ENCODE measurements at places on chromosomes 4 and X.

- no peak for DNase-seq
These were observed 451.5 kb upstream of the FAT1 start for GRCh38 chr4:187175197-187175596.

DNA sequence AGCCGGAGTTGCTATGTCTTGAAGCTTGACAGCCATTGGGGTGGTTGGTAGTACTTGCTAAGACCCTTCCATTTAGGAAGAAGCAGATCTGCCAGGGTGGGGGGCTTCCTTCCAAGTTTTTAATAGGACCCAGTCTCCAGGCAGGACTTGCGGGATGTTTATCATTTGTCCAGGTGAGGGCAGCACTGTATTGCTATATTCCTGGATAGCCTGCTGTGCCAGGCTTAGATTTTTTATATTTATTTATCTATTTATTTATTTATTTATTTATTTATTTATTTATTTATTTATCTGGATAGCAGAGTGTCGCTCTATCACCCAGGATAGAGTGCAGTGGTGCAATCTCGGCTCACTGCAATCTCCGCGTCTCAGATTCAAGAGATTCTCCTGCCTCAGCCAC is 87.4 kb upstream of the CT45A1 start:
- DNase-seq = no peak

DNA sequence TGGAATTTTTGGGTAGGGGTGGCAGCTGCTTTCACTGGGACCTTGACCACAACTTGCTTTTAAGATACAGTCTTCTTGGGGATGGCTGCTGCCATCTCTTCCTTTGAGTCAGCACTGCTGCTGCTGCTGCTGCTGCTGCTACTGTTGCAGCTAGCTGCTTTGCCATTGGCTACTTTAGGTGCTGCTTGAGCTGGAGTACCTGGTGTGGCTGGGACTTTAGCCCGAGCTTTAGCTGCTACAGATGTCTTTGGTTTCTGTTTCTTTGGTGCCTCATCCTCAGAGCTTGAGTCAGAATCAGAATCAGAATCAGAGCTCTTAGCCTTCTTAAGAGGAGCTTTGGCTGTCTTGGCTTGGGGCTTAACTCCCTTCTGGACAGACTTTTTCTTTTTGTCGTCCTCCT is 52.2 kb downstream of the FAM9B start:
- no peak for DNase-seq

DNA sequence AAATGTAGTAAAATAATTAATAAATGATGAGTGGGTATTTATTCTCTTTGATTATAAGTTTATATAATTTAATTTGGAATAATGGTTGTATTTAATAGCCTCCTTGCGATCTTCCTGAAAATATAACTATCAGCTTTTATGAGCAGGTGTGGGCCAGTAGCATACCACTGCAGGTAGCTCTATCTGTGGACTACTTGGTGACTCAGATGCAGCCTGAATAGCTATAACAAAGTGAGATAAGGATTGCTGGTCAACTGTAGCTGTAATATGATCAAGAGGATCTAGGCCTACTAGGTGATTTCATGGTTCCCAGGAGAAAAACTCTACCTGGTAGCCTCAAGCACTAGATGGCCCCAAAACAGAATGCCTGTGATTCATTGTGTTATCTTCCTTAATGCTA is 47.1 kb upstream of the BMP15 start:
- DNase-seq = no peak

GRCh38 chrX:45070116-45071007 is 130.3 kb downstream of the DIPK2B start:
- DNase-seq = no peak

GRCh38 chrX:40260146-40260747 is 162.5 kb upstream of the BCOR start:
- no peak for DNase-seq

- no peak for DNase-seq
These were observed 825 bp upstream of the RASGEF1B start for GRCh38 chr4:81472281-81473182.

DNA sequence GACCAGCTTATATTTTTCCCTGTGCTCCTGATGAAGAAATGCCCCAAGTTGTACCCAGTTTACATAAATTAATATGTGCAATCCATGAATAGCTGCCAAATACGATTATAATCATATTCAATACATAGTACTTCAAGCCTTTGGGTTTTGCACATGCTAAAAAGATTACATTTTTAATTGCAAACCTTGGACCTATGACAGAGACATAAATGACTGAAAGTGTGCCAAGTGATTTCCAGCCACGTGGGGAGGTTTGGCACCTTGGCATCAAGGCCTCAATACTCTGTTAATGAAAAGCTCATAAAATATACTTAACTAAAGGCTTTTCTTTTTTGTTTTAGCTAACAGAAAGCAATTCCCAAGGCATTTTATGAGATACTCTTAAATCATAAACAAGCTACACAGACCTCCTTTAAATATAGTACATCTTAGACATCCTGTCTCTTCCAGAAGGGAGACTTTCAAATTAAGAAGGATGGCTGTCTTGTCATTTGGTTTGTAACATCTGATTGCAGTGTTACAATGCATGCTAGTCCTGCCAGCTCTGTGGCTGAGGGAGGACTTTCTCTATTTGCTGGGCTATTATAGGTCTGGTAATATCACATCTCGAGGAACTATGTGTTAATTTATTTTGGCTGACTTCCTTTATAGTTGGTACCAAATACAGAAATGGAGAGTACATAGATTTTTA is 404.1 kb downstream of the AFF2 start:
- no peak for DNase-seq

DNA sequence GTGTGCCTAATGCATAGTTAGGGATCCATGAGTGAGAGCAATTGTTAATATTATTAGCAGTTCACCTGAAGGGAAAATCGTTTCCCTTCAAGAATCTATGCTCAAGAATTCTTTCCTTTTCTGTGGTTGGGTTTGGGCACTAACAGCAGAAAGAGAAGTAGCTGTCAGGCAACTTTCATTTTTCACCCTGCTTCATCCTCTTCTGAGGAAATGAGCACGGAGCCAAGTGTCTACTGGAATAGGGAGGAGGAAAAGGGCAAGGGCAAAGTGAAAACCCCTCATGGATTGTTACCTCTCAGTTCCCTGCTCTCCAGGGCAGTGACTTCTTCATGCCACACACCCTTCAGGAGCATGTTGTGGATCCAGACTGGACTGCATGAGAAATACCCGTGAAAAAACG is 2.6 kb upstream of the HPGDS start:
- no peak for DNase-seq

- DNase-seq = no peak
These were observed at the start of gene DDX53 for GRCh38 chrX:22999696-23000223. Gene DDX53, plus strand, starts transcription at chrX:22999960. Its CDS starts 98 bp downstream, at chrX:23000058.

All from T-cell (primary cell).